ENCODE measurements at places on chromosomes 1 and 21.

- no peak for DNase-seq
These were observed 3.5 kb upstream of the GNG12 start for GRCh38 chr1:67836769-67837168.

DNA sequence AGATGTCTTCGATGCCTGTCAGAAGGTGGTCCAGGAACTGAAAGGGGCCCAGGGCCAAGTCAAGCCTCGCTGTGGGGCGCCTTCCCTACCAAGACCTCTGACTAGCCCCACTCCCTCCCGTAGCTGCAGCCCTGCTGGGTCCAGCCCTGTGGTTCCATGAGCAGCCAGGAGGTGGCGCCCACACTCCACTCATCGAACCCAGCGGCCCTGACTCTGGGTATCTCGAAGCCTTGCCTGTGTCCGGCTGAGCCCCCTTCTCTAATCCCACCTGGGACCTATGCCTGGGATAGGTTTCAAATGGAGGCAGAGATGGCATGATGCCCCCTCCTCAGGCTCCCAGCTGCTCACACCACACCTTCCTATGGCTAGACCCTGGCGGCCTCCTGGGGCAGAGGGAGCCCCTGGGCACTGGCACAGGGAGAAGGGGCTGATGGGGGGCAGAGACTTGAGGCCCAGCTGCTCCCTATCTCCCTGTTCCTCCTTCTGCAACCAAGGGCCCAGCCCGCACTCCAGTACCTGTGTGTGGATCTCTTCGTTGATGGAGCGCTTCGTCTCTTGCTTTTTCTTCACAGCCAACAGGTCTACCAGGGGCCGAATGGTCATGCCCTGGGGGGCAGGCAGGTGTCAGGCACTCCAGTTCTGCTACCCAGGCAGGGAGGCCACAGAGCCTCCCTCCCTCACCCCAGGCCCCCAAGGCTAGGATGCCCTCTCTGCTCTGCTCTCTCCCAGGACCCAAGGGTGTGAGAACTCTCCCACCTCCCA, 52.0 kb downstream of the SLC9A1 start:
- peak; percentile 93 for DNase-seq

DNA sequence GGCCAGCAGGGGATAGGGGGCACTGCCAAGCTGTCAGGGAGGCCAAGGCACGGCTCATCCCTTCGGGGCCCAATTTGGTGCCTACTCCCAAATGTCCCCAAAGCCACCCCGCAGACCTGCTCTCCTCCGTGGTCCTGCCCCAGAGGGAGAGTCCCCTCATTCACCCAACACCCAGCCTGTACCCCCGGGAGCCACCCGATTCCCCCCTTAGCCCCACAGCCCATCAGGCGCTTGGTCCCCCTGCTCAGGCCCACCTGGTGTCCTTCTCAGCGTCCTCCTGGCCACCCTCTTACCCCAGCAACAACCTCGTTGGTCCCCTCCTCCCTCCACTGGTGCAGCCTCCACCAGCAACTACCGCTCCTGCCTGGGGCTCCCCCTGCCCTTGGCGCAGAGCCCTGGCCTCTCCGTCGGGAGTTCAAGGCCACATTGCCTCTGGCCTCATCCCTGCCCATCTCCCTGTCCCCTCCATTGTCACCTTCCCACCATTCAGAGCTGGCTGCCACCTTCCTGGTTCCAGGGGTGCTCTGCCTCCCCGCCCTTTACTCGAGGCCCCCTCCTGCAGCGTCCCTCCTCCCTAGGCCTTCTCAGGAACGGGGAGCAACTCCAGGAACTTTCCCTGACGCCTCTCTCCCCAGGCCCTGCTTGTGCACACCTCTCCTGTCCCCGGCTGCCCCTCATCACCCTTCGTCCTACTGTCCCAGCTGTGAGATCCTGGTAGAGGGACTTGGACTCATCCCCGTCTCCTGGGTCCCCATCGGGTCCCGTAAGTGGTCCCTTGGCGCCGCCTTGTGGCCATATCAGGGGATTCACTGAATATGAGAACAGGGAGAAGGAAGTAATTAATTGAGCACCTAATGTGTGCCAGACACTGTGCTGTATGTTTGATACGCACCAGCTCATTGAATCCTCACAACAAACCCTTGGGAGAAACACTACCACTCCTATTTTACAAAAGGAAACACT, 73.9 kb downstream of the RAP1GAP start:
- peak; percentile 70 for DNase-seq

DNA sequence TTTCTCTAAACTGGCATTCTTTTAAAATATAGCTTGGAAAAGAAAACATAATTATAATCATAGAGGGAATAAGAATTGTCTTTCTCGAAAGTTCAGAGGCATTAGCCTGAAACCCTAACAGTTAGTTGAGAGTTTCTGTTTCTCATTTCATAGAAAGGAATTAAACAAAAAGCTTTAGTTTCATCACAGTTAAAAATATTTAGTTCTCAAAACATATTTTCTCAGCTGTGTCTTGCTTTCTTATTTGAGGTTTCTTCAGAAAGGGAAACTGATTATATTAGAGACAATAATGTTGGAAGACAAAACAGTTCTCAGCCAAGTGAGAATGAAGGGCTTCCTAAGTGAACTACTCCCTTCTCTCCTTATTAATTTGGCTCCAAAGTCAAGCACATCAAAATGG, 75.4 kb upstream of the C1orf105 start:
- no peak for DNase-seq

- DNase-seq = no peak
These were observed 14.9 kb downstream of the SLC45A3 start for GRCh38 chr1:205665201-205666045.

DNA sequence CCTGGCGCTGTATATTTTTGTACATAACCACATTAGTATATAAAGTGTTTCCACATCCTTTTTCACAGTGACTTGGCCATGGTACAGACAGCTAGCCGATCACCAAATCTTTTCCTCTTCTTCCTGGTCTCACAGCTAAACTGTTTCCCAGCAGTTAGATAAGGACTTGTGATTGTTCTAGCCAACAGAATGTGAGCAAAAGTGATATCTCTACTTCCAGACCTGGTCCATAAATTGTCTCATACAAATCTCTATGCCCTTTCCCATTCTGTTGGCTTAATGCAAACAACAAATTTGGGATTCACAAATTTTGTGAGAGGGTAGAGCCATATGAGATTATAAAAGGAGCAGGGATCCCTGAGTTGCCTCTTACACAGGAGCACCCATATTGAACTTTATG, 19.5 kb downstream of the PAFAH2 start:
- DNase-seq = no peak

DNA sequence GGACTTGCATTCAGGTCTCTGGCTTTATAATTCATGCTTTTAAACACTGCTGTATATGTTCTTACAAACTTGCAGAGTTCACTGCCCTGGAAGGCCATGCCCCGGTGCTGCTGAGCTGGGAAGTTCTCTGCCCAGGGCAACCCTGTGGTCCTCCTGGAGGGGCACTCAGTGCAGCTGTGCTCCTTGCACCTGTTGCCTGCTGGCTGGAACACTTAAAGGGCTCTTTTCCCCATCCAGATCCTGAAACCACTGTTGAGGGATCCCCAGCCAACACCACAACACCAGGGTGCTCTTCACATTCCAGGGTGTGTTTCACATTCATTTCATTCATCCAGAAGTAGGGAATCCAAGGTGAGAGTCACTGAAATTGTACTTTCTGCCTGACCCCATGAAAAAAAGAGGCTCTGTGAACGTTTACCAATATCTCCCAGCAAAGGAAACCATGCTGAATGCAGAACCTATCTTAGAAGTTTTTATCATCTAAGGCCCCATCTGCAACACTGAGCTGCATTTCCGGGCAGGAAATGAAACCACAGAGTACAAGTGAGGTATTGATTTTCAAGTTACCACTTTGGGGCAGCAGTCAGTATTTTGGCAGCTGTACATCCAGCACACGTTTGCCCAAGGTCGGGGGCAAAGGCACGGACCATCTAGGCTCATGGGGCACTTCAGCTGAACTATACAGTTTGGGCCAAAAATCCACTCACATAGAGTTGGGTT, 16.4 kb upstream of the KIAA0040 start:
- DNase-seq = no peak

DNA sequence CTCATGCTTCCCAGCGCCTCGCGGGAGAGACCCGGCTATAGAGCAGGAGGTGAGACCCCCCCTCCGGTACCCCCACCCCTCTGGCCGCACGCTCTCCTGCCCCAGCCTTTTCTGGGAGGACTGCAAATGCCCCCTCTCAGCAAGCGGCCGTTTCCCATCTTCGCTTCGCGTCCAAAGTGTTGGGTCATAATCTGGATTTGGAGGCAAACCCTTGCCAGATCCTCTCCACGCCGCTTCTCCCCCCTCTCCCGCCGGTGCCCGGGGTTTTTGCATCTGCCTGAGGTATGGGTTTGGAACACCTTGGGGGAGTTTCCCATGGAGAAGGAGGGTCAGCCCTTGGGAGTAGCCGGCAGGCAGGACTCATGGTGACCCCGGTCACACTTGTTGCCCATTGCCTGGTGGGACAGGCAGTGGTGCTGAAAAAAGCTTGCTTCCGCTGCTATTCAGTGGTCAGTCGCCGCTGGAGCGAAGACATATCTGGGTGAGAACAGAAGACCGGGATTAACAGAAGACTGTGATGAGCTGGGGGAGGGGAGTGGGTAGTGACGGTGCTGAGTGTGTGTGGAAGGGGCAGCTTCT, 935 bp downstream of the KCNK2 start:
- DNase-seq = no peak

DNA sequence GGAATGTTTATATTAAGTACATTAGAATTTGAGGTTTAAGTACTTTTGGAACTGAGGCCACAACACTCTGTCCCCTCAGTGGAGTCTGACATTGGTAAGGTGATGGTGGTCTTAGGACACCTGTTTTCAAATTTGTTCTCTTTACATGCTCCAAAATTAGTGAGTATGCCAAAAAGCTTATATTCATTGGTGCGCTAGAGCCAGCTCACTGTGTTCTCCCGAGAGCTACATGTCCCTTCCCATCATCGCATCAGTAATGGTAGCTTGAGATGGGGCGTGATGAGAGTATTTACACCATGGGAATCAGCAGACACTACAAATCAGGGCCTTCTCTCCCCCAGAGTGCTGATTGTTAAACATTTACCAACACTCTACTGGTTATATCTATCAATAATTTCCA, 19.5 kb downstream of the ETS2 start:
- DNase-seq = no peak

GRCh38 chr1:153648000-153648643, 10.4 kb upstream of the SNAPIN start:
- DNase-seq = peak; percentile 31

DNA sequence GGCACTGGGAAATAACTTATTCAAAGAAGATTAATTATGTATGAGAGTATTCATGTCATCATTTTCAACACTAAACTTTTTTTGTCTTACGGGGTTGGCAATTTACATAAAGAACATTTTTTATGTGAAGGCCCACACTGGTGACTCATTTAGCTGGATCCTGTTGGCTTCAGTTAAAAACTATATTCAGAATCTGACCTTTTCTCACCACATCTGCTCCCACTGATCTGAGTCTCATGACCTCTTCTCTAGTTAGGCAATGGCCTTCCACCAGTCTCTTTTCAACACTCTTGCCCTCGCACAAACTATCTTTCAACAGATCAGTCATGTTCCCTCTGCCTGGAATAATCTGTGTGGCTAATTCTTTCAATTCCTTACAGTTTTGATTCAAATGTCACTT, 53.4 kb downstream of the TMPRSS15 start:
- no peak for DNase-seq

DNA sequence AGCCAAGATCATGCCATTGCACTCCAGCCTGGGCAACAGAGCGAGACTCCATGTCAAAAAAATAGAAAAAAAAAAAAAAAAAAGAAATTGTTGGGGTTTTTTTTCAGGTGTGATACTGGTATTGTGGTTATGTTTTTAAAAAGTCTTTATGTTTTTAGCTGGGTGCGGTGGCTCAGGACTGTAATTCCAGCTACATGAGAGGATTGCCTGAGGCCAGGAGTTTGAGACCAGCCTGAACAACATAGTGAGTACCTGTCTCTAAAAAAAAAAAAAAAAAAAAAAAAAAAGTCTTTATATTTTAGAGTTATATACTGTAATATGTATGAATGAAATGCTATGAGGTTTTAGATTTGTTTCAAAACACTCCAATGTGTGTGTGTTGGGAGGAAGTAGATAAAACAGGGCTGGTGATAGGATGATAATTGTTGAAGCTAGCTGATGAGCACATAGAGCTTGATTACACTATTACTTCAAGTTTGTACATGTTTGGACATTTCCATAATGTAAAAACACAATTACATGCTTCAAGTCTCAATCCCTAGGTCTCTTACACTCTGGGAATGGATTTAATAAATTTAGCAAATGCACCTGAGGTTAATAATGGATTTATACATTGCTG, 30.2 kb upstream of the ATP5PO start:
- DNase-seq = no peak

- DNase-seq = no peak
These were observed 11.2 kb downstream of the WRAP73 start for GRCh38 chr1:3638676-3639075.

GRCh38 chr1:227317523-227318015, 723 bp downstream of the CDC42BPA start:
- peak; percentile 45 for DNase-seq

GRCh38 chr1:13546791-13547190, 33.0 kb upstream of the LRRC38 start:
- DNase-seq = no peak

- DNase-seq = no peak
These were observed 13.0 kb downstream of the DOP1B start for GRCh38 chr21:36169470-36170128.

- DNase-seq = no peak
These were observed 39.6 kb downstream of the NUF2 start for GRCh38 chr1:163361123-163361934.

GRCh38 chr1:93963585-93963984, 54.4 kb upstream of the GCLM start:
- DNase-seq = no peak

- DNase-seq = no peak
These were observed 4.1 kb downstream of the RBM15 start for GRCh38 chr1:110343249-110343648.

GRCh38 chr1:210400043-210400840, 71.5 kb downstream of the HHAT start:
- DNase-seq = peak; percentile 57

- no peak for DNase-seq
These were observed 19.9 kb downstream of the GFI1 start for GRCh38 chr1:92466683-92467352.

DNA sequence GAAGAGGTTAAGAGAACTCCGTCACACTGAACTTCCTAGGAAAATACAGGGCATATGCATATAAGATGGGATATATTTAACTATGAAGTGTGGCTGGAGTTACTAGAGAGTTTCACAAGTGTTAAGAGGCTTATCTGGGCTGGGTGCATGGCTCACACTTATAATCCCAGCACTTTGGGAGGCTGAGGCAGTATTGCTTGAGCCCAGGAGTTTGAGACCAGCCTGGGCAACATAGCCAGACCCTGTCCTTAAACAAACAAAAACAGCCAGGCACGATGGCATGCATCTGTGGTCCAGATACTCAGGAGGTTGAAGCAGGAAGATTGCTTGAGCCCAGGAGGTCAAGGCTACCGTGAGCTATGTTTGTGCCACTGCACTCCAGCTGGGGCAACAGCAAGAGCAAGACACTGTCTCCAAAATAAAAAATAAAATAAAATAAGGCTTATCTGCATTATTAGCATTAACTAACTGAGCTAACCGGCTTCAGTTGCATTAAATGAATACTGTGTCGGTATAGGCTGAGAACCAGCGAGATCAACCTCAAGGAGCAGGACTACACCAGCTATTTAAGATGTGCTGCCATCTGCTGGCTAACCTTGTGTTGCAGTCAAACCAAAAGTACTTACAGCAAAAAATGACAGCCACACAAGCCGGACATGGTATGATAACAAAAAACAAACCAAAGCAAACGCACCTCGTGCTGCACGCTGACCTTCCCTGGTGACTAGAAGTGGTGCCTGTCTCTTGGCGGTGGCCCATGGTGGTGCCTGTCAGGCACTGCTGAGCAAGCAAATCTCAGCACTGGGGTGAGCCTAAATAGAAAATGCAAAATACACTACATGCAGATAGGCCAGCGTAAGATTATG, 19.7 kb upstream of the RBBP5 start:
- peak; percentile 75 for DNase-seq

Measured in activated T-cell treated with anti-CD3 and anti-CD28 coated beads, Interleukin-2, amount 50 U/mL, for 24 hours (primary cell).